Activated CD8-positive, alpha-beta memory T cell treated with anti-CD3 and anti-CD28 coated beads, Interleukin-2, amount 50 U/mL, for 4 hours (primary cell): ENCODE measurements at places on chromosomes 5 and 9.

- no peak for DNase-seq
Measured at GRCh38 chr5:96410013-96410412, 23.0 kb downstream of the PCSK1 start.

- DNase-seq = no peak
Measured at GRCh38 chr9:129078691-129079503, 2.0 kb upstream of the DOLPP1 start.

DNA sequence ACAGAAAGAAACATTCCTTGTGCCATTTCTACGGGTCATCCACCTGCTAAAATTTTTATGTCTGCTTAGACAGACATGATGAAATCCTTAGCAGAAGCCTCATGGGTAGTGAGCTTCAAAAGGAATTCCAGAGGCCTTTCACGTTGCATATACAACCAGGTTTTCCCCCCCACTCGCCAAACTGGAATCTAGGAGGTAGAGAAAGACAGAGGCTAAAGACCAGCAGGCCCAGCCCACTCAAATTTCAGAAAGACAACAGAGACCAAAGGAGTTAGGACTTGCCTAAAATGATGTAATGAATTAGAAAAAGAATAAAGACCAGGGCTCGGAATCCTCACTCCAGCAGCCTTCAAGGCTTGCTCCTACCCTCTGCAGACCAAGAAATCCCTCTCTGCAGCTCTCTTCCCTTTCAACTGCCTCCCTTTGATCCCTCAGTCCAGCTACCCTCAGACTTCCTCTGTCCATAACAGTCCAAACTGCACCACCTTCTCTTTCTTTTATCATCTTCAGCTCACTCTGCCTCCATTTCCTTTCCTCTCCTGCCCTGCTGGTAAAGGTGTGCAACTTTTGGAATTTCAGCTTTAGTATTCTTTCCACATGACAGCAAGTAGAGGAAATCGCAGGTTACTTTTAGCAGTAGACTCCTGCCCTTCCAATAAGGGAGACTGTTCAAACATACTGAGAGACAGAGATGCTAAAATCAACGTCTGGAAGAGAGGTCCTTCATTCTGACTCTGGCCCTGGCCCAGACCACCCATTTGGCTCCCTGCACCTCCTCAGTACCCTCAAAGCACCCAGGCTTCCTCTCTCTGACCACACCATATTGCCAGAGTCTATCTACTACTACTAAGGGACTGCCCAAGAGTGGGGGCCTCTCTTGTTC lies 8.9 kb downstream of the B4GALT1 start:
- DNase-seq = no peak

- no peak for DNase-seq
Measured at GRCh38 chr5:137142764-137143605, 356.1 kb downstream of the SPOCK1 start.

GRCh38 chr5:132026516-132027008 lies 15.1 kb upstream of the ACSL6 start:
- DNase-seq = peak; percentile 43

DNA sequence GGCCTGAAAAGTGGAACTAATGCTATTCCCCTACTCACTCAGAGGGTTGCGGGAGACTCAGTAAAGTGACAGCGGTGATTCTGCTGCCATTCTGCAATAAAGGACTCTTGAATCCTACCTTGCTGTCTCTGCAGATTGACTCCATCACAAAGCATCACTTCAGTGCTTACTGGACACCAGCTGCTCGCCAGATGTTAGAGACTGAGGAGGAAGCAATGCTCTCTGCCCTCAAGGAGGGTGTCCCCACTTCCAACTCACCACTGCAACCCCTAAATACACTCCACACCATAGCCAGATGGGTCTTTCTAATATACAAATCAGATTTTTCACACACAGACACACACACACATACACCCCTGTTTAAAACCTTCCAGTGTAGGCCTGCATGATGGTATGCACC lies 21.4 kb downstream of the TTLL11 start:
- no peak for DNase-seq
